ENCODE measurements at places on chromosomes 2 and 18. TPM values are rescaled to one million over a fixed set of nuclear protein-coding genes. Genes with fewer than 3 reads are reported as not detected.
A peak's percentile ranks its signal among the peaks of the same experiment; 100 is the strongest.

DNA sequence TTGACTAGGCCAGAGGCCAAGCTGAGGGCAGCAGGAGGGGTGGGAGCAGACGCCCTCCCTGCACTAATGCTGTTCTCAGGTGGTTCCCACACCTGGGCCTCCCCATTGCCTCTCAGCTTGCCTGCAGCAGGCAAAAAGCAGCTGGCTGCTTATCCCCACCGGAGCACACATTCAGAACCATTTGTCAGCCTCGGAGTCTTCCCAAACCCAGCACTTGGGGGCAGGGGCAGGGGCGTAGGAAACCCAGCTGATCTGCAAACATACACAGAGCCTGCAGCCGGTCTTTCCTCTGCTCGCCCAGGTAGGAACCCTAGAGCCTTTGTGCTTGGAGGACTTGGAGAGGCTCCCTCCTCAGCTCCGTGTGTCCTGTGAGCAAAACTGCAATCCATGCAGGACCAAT is 249.8 kb downstream of the CYP26B1 start:
- peaks cover 3% of the 10 kb centered on the region for H3K27me3 ChIP-seq
- no peak overlapping the region for H3K4me3 ChIP-seq
- H3K27ac ChIP-seq = no peak overlapping the region
- no peak for DNase-seq

GRCh38 chr2:160315337-160315736 is 115.3 kb upstream of the ITGB6 start:
- H3K4me1 ChIP-seq = peaks cover 12% of the 10 kb centered on the region
- H3K4me3 ChIP-seq = no peak overlapping the region
- H3K27me3 ChIP-seq = no peaks in the 10 kb centered on the region
- no peak for DNase-seq
- no peak overlapping the region for H3K27ac ChIP-seq

C18orf54 gene
- 8.8 TPM for total RNA-seq

ECEL1 gene
- not detected for total RNA-seq

DNA sequence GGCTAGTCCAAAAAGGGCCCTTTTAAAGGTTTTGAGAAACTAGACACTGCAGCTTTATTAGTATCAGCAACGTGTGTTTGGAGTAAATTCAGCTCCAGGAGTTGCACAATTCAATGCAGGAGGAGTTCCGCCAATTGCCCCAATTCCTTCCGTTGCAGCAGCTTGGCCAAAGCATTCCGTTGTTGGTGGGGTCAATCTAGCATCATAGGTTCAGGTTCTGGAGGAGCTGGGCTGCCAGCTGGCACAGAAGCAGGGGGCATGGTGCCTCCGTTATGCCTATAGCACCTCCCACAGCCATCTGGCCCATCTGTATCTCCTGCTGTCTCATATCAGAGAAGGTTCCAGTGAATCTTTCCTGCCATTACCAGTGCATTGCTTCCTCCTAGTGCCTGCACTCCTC is 55.4 kb downstream of the REL start:
- peaks cover 46% of the 10 kb centered on the region for H3K36me3 ChIP-seq
- no peak overlapping the region for H3K4me3 ChIP-seq
- no peak overlapping the region for H3K27ac ChIP-seq
- DNase-seq = no peak
- peaks cover 14% of the 10 kb centered on the region for H3K4me1 ChIP-seq
- no peaks in the 10 kb centered on the region for H3K27me3 ChIP-seq

DNA sequence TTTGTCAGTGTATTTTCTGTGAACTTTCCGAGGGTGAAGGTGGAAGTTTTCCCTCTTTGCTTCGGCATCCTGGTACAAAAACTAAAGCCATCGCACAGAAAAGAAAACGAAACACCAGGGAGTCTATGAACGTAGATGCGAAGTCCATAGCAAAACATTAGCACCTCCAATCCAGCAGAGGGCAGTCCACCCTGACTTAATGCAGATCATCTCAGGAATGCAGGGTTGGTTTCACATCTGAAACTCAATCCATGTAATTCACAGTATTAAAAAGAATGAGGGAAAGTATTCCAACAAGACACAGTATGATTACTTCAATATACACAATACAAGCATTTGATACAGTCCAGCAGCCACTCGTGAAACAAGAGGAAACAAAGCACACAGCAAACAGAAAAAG is 70.8 kb downstream of the RTP5 start:
- peak; percentile 16 for DNase-seq
- H3K4me3 ChIP-seq = no peak overlapping the region
- no peaks in the 10 kb centered on the region for H3K27me3 ChIP-seq
- H3K27ac ChIP-seq = no peak overlapping the region

GRCh38 chr2:47504174-47504810 is 101.3 kb downstream of the MSH2 start:
- peaks cover 31% of the 10 kb centered on the region for H3K4me1 ChIP-seq
- peaks cover 14% of the 10 kb centered on the region for H3K36me3 ChIP-seq
- no peak overlapping the region for H3K4me3 ChIP-seq

CDC42EP3 gene
- total RNA-seq = 39.8 TPM

DNA sequence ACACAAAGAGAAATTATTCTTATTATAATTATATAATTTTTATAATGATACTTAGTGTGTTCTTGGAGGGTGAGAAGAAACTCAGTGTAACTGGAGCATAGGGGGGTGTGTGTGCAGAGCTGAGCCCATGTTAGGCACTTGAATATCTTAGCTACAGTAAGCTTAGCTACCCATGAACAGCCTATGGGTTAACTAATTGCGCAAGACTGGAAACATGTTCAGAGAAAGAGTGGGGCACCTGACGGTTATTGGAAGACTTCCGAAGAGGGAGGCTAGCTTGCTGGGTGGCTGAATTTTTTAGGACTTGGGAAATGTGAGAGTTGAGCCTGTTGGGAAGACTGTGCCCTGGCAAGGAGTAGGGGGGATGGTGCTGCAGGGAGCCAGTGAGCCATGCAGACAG is 229.2 kb downstream of the SLC4A3 start:
- H3K36me3 ChIP-seq = no peaks in the 10 kb centered on the region
- H3K4me3 ChIP-seq = no peak overlapping the region
- no peaks in the 10 kb centered on the region for H3K4me1 ChIP-seq
- H3K27me3 ChIP-seq = peaks cover 3% of the 10 kb centered on the region

DNA sequence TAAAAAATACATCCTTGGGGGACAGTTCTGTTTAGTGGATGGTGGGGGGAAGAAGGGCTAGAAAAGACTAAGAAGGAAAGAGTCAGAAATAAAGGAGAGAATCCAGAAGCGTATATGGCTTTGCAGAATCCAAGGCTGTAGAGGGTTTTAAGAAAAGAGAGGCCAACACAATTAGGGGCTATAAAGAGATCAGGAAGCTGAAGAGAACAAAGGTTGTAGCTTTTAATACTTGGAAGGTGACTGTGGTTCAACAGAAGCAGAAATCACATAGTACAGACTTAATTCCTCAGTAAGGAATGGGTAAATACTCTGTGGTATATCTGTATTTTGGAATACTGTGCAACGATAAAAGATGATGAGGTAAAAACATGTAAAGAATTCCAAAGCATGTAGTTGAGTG is 286.4 kb downstream of the AGPS start:
- H3K4me3 ChIP-seq = no peak overlapping the region
- H3K4me1 ChIP-seq = no peaks in the 10 kb centered on the region
- H3K27me3 ChIP-seq = peaks cover 12% of the 10 kb centered on the region
- H3K36me3 ChIP-seq = no peaks in the 10 kb centered on the region
- H3K27ac ChIP-seq = no peak overlapping the region
- no peak for DNase-seq

MAPRE2 gene
- 48.6 TPM for total RNA-seq

CNGA3 gene
- not detected for total RNA-seq

MSH6 gene
- total RNA-seq = 87.7 TPM

GRCh38 chr2:231707625-231707926 is 749 bp upstream of the PTMA start:
- H3K27me3 ChIP-seq = peaks cover 2% of the 10 kb centered on the region
- no peak for DNase-seq
- peaks cover 32% of the 10 kb centered on the region for H3K4me1 ChIP-seq

DSG3 gene
- total RNA-seq = not detected

- no peak overlapping the region for H3K27ac ChIP-seq
- DNase-seq = no peak
- peaks cover 8% of the 10 kb centered on the region for H3K4me1 ChIP-seq
Observed at GRCh38 chr18:22174341-22175145, 5.2 kb downstream of the GATA6 start.

- H3K36me3 ChIP-seq = no peaks in the 10 kb centered on the region
- H3K4me3 ChIP-seq = no peak overlapping the region
- peak; percentile 59 for DNase-seq
- no peaks in the 10 kb centered on the region for H3K27me3 ChIP-seq
- no peak overlapping the region for H3K27ac ChIP-seq
- no peaks in the 10 kb centered on the region for H3K4me1 ChIP-seq
Observed at GRCh38 chr2:72993147-72993932, 76.0 kb downstream of the EMX1 start.

LIPG gene
- not detected for total RNA-seq

- H3K36me3 ChIP-seq = no peaks in the 10 kb centered on the region
- H3K27me3 ChIP-seq = no peaks in the 10 kb centered on the region
- no peak overlapping the region for H3K4me3 ChIP-seq
- H3K4me1 ChIP-seq = no peaks in the 10 kb centered on the region
- H3K27ac ChIP-seq = no peak overlapping the region
Observed at GRCh38 chr18:22378672-22379282, 38.9 kb downstream of the CTAGE1 start.

GRCh38 chr2:138512672-138513071 is 11.1 kb downstream of the SPOPL start:
- no peak overlapping the region for H3K4me3 ChIP-seq
- H3K36me3 ChIP-seq = peaks cover 18% of the 10 kb centered on the region
- no peak for DNase-seq
- H3K4me1 ChIP-seq = peaks cover 18% of the 10 kb centered on the region
- peaks cover 13% of the 10 kb centered on the region for H3K27me3 ChIP-seq
- no peak overlapping the region for H3K27ac ChIP-seq

DCTN1 gene
- total RNA-seq = 132 TPM

DNA sequence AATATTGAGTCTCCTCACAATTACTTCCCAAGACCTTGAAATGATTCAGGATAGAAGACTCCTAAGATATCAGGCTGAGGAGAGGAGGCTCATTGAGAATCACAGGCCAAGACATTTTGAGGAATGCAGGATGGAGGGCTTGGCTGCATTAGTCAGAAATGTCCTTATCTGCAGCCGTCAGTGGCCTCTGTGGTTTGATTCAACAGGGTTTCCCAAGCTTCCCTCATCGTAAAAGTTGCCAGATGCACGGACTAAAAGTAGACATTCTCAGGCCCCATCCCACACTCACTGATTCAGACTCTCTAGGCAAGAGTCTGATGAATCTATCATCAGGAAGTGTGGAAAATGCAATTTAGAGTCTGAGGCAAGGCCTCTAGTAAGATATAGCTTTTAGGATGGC is 34.0 kb upstream of the TMEM178A start:
- H3K36me3 ChIP-seq = no peaks in the 10 kb centered on the region
- peaks cover 2% of the 10 kb centered on the region for H3K27me3 ChIP-seq
- no peak for DNase-seq

GRCh38 chr2:65458999-65459398 is 26.6 kb upstream of the SPRED2 start:
- H3K27ac ChIP-seq = no peak overlapping the region
- H3K27me3 ChIP-seq = peaks cover 48% of the 10 kb centered on the region
- no peak for DNase-seq
- no peaks in the 10 kb centered on the region for H3K4me1 ChIP-seq

GRCh38 chr2:164839914-164840457 is 1.6 kb downstream of the COBLL1 start:
- H3K27ac ChIP-seq = no peak overlapping the region
- DNase-seq = no peak
- peaks cover 9% of the 10 kb centered on the region for H3K4me1 ChIP-seq

SESTD1 gene
- total RNA-seq = 21.8 TPM

GRCh38 chr2:44652701-44653100 is 288.8 kb upstream of the SIX3 start:
- no peak overlapping the region for H3K4me3 ChIP-seq
- no peak for DNase-seq
- H3K36me3 ChIP-seq = no peaks in the 10 kb centered on the region
- H3K27ac ChIP-seq = no peak overlapping the region
- no peaks in the 10 kb centered on the region for H3K4me1 ChIP-seq
- H3K27me3 ChIP-seq = no peaks in the 10 kb centered on the region

DNA sequence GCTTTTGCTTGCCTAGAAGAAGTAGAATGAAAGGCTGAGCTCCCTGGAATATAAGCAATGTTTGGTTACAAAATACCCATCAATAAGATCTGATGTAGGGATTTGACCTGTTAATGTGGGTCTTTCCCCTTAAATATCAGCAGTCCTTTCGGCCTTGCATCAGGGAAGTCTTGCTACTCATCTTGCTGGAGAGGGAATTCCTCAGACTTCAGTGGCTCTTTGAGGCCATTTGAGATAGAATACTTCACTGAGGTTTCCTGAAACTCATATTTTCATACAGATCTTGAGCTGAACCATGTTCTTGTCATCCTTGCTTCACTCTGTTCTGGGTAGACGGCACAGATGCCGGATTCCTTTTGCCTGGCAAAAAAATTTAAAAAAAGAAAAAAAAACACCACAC is 3.9 kb downstream of the TWIST2 start:
- DNase-seq = no peak
- H3K4me1 ChIP-seq = no peaks in the 10 kb centered on the region
- no peak overlapping the region for H3K27ac ChIP-seq
- H3K27me3 ChIP-seq = peaks cover 41% of the 10 kb centered on the region
- no peak overlapping the region for H3K4me3 ChIP-seq

MALT1 gene
- total RNA-seq = 52.1 TPM

ICA1L gene
- 7.6 TPM for total RNA-seq

DNA sequence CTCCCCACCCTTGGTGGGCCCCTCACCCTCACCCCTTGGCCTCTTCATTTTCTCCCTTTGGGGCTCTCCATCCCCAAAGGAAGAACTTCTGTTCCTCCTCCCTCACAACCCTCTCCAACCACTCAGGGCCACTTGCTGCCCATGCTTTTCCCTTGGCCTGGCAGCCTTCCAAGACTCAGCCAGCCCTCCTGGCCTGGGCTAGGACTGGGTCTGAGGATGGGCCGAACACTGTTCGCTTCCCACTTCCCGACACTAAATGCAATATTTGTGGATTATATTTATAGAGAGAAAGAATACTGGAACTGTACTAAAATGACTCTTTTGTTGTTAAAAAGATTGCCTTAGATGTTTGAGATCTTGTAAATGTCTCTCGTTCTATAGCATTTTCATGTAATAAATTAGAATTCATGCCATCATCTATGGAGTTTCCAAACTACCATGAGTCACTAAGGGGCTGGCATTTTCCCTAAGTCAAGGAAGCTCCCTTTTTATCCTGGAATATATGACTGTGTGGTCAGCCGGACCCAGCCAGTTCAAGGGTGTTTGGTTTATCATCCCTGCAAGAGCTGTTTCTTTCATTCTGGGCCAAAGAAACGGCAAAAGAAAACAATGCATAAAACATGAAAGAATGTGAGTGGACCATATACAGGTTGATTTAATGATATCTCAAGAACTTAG is 3.8 kb downstream of the CXCR2 start:
- no peak overlapping the region for H3K27ac ChIP-seq
- no peaks in the 10 kb centered on the region for H3K36me3 ChIP-seq
- peaks cover 8% of the 10 kb centered on the region for H3K27me3 ChIP-seq
